ENCODE measurements at places on chromosomes 1 and 21. TPM values are rescaled to one million over a fixed set of nuclear protein-coding genes. Genes with fewer than 3 reads are reported as not detected.

GRCh38 chr1:39091845-39092645, 65.9 kb downstream of the NDUFS5 start:
- H3K27ac ChIP-seq: no peak overlapping the region
- H3K4me3 ChIP-seq: no peak overlapping the region
- DNase-seq: peak; percentile 27
- H3K4me1 ChIP-seq: peaks cover 27% of the 10 kb centered on the region
- no peaks in the 10 kb centered on the region for H3K36me3 ChIP-seq
- no peaks in the 10 kb centered on the region for H3K27me3 ChIP-seq

DNA sequence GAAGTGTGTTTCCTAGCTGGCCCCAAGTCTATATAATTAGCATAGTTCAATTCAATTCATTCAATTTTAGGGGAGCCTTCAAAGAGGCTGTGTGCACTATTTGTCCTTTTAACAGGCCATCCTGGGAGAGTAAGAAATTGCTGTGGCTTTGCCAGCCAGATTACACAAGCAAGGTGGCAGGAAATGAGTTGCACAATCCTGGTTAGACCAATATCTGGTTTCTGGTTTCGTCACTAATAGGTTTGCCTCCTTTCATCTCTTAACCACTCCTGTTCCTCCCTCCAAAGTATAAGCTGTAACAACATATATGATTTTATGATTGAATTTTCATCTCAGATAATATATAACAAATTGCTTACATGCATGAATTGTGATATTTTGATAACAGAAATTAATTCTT, 84.1 kb upstream of the NEGR1 start:
- H3K36me3 ChIP-seq: no peaks in the 10 kb centered on the region
- no peaks in the 10 kb centered on the region for H3K4me1 ChIP-seq
- no peak for DNase-seq
- no peak overlapping the region for H3K27ac ChIP-seq
- no peak overlapping the region for H3K4me3 ChIP-seq

DNA sequence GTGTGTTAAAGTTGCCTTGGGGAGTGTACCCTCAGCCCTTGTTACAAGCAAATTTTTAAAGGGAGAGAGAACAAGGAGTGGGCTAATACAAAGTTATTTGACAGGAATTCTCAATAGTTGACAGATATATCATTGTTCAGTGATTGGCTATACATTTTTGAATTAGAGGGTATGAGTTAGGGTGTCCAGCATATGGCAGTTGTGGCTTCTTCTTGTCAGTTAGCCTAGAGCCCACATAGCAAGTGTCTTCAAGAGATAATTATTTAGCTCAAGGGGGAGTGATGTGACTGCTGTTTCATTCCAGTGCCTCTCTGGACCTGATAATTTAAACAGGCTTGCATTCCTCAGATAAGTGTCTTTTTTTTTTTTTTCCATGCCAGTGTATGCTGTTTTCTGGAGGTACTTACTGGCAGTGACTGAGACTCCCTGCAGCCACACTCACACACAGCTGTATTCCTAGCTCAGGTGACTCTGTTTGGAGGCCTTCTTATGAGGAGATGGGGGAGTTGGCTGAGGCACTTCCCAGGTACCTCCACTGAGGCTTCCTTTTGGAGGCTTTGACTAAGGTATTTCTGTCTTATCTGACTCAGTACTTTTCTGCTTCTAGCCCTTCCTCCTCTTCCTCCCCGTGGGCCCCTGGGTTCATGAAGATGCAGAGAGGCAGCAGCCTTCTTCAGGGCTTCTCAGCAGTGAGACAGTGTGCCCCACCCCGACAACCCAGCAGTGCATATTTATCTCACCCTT, 32.3 kb downstream of the IVNS1ABP start:
- H3K4me3 ChIP-seq: peak overlapping the region; percentile 37
- H3K4me1 ChIP-seq: peaks cover 32% of the 10 kb centered on the region
- H3K27ac ChIP-seq: peak overlapping the region; percentile 90
- no peaks in the 10 kb centered on the region for H3K27me3 ChIP-seq

GRCh38 chr1:111604931-111605330, 14.7 kb upstream of the RAP1A start:
- H3K27ac ChIP-seq: peak overlapping the region; percentile 96
- DNase-seq: no peak
- peak overlapping the region; percentile 53 for H3K4me3 ChIP-seq

GRCh38 chr1:172109359-172109758, 268.1 kb downstream of the DNM3 start:
- peaks cover 4% of the 10 kb centered on the region for H3K4me1 ChIP-seq
- no peak overlapping the region for H3K4me3 ChIP-seq
- DNase-seq: no peak
- H3K36me3 ChIP-seq: peaks cover 3% of the 10 kb centered on the region
- H3K27me3 ChIP-seq: no peaks in the 10 kb centered on the region

DNA sequence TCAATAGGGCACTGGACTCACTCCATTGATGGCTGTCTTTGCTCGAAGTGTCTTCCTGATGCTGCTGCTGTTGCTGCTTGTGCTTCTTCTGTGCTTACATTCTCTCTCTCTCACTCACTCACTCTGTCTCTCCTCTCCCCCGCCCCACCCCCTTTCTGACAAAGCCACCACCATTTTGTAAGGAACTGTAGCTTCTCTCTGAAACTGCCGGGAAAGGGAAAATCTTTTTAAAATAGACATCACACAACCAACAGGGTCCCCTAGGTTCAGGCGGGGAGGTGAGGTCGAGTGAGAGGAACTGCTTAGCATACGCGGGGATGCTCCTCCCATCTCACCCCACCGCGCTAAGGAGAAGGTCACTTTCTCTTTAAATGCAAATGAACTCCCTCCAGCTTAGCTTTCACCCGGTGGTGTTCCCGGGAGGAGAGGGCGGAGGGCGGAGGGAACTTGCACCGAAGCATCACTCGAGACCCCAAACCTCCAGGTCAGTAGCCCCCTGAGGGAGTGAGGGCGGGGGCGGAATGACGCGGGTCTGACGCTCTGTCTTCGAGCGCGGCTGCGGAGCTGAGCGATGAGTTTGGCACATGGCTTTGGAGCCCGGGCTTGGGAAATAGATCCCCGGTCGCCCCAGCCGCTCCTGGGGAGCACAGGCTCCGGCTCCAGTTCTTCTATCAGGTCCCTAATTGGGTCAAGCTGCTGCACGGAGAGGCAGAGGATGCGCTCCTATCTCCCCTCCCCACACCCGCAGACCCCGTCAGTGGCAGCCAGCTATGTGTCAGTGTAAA, at the start of gene CCDC28B:
Gene CCDC28B (plus strand): TSS at position 370 of the 785 bp plus-strand sequence. CDS start 1,341 bp downstream, outside the sequence.
- H3K4me1 ChIP-seq: peaks cover 46% of the 10 kb centered on the region
- no peaks in the 10 kb centered on the region for H3K36me3 ChIP-seq
- no peaks in the 10 kb centered on the region for H3K27me3 ChIP-seq
- DNase-seq: peak; percentile 38

The CHIT1 gene
- 1.0 TPM for total RNA-seq

The IFI44 gene
- 89.4 TPM for total RNA-seq

The SPRR2A gene
- not detected for total RNA-seq
